ENCODE measurements at places on chromosomes 2 and 18. TPM values are rescaled to one million over a fixed set of nuclear protein-coding genes. Genes with fewer than 3 reads are reported as not detected.

Gene PFN4
- 0.17 TPM for total RNA-seq

Gene SPHKAP
- not detected for total RNA-seq

Gene NYAP2
- total RNA-seq = not detected

Gene ESPNL
- 5.2 TPM for total RNA-seq

Gene RHOB
- total RNA-seq = 145 TPM

Gene C18orf54
- total RNA-seq = 3.7 TPM

Gene GPR75
- total RNA-seq = 0.67 TPM

Gene ABCG8
- not detected for total RNA-seq

Gene C2orf76
- 10.9 TPM for total RNA-seq

Gene PPP4R3B
- total RNA-seq = 21.6 TPM

Gene CCDC88A
- 40.7 TPM for total RNA-seq

Gene APLF
- 2.2 TPM for total RNA-seq

Gene CNDP1
- total RNA-seq = 0.15 TPM

Gene NHEJ1
- 18.6 TPM for total RNA-seq

Gene OTOS
- total RNA-seq = not detected

Gene SLC9A4
- total RNA-seq = not detected

Gene CRACDL
- under 0.01 TPM for total RNA-seq

Gene SLC38A11
- total RNA-seq = not detected

Data from bronchus fibroblast of lung (primary cell).